ENCODE measurements at places on chromosomes 3 and 15. TPM values are rescaled to one million over a fixed set of nuclear protein-coding genes. Genes with fewer than 3 reads are reported as not detected.

DNA sequence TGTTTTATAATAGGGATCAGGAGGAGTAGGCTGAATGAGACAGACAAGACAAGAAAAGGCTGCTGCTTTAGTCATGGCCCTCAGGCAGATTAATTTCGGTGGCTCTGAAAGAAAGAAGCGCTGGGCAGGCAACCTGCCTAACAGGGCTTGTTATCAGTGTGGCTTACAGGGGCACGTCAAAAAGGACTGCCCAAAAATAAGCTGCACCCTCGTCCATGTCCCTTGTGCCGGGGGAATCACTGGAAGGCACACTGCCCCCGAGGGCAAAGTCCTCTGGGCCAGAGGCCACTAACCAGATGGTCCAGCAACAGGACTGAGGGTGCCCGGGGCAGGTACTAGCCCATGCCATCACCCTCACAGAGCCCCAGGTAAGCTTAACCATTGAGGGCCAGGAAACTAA is 188.5 kb downstream of the IGSF11 start:
- no peak for DNase-seq

GRCh38 chr15:50355619-50355905 is 564 bp upstream of the GABPB1 start:
- DNase-seq = no peak

GRCh38 chr3:79597709-79598108 is 170.1 kb downstream of the ROBO1 start:
- DNase-seq = no peak

GRCh38 chr15:27774638-27775037 is 324.5 kb downstream of the OCA2 start:
- no peak for DNase-seq

- no peak for DNase-seq
These were observed 40.8 kb upstream of the MED12L start for GRCh38 chr3:151044706-151045105.

- no peak for DNase-seq
These were observed 590.7 kb upstream of the SGO1 start for GRCh38 chr3:20776692-20777091.

GRCh38 chr3:168273917-168274316 is 178.2 kb upstream of the GOLIM4 start:
- no peak for DNase-seq

- no peak for DNase-seq
These were observed 2.0 kb downstream of the MST1R start for GRCh38 chr3:49901366-49902339.

GRCh38 chr3:141375381-141376301 is 7.3 kb downstream of the ZBTB38 start:
- DNase-seq = no peak

Gene HOMER2
- total RNA-seq = 61.3 TPM

Gene ACTC1
- not detected for total RNA-seq

Gene AMIGO3
- total RNA-seq = not detected

Gene LYZL4
- not detected for total RNA-seq

Gene SKOR1
- 0.13 TPM for total RNA-seq

Data from left lobe of liver (tissue), 2 donors.